ENCODE measurements at places on chromosomes 2 and 18.

DNA sequence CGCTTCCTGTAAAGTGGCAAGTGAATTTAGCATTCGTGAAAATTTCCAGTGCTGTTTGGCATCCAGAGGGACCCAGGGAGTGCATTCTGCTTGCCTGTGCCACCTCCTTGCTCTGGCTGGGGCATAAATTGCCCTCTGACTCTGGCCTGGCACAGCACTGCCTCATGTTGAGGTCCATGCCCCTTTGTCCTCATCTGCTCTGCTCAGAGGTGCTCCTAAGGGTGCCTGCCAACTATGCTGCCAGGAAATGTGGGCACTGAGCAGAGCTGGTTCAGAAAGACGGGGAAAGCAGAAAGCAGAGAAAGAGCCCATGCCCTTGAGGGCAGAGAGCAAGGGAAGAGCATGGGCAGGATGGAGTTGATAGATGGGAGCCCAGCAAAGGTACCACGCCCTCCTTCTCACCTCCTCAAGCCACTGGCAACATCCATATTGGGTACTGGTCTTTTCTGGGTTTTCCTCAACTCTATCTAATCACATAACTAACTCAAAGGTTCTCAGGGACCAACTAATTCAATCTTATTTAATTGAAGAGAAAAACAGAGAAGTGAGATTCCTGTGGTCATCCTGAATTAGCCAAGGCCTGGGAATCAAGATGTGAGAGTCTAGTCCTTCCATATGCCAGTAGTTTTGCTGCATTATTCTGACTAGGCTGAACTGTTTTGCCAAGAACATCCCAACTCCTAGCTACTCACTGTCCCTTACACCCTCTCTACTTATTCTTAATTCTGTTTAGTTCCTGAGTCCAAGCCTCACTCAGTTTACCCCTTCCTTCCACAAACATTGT lies 441.5 kb upstream of the TNP1 start:
- DNase-seq, result no peak

- no peak for DNase-seq
These were observed 56.8 kb downstream of the ASAP2 start for GRCh38 chr2:9263428-9263827.

- no peak for DNase-seq
These were observed 49.1 kb downstream of the CYP1B1 start for GRCh38 chr2:38026846-38027245.

DNA sequence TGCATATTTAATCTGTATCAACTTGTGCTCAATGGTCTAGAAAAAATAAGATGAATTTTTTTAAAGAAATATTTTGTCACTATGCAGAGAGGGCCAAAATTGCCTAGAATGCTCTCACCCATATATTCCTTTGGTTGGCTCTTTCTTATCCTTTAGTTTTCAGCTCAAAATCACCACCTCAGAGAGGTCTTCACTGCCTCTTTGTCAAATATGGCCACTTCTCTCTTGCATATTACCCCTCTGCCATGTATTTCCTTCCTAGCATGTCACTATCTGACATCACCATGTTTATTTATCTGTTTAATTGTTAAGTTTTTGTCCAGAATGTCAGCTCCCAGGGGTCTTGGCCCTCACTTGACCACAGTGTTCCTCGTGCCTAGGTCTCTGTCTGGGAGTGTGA lies 535.2 kb upstream of the CDH2 start:
- no peak for DNase-seq

DNA sequence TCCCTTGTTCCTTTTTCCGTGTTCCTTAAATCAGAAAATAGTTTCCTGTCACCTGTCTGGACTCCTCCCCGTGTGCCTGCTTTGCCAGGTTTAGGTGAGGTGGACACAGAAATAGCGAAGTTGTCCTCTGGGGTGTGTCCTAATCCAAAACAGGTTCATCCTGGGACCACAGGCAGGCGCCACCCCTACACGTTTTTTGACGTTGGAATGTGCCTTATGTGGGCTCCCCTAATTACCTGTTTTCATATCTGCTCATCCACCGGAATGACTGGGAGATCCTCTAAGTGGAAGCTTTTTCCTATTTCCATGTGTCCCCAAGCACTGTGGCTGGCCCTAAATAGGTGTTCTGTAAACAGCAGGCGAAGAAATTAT lies 49.0 kb upstream of the PAIP2B start:
- no peak for DNase-seq

GRCh38 chr2:199042660-199043379 lies 414.9 kb downstream of the SATB2 start:
- no peak for DNase-seq

- DNase-seq, result no peak
These were observed 1.7 kb upstream of the NDUFV2 start for GRCh38 chr18:9100796-9101195.

DNA sequence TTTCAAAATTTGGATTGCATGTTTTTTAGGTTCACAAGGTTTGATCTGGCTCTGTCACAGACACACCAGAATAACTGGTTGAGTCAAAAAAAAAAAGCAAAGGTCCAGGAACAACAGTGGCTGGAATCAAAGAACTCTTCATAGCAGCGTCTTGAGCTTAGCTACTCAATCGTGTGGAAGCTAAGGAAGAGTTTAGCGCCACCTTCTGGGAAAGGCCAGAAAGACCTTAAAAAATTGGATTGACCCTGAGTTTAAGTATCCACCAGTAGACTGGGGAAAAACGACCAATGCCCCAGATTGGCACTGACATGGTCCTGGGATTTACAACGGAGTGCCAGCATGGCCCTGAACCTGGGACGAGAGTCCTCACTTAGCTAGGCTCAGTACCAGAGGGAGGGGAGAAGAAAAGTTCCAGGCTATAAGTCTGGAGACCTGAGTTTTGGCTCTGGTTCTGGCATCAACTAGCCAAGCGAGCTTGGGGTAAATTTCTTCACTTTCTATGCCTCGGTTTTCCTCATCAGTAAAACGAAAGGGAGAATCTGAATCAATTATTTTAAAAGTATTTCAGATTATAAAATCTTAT lies 71.1 kb upstream of the TFCP2L1 start:
- DNase-seq, result no peak

GRCh38 chr18:55573386-55573785 lies 14.6 kb downstream of the TCF4 start:
- DNase-seq, result no peak

DNA sequence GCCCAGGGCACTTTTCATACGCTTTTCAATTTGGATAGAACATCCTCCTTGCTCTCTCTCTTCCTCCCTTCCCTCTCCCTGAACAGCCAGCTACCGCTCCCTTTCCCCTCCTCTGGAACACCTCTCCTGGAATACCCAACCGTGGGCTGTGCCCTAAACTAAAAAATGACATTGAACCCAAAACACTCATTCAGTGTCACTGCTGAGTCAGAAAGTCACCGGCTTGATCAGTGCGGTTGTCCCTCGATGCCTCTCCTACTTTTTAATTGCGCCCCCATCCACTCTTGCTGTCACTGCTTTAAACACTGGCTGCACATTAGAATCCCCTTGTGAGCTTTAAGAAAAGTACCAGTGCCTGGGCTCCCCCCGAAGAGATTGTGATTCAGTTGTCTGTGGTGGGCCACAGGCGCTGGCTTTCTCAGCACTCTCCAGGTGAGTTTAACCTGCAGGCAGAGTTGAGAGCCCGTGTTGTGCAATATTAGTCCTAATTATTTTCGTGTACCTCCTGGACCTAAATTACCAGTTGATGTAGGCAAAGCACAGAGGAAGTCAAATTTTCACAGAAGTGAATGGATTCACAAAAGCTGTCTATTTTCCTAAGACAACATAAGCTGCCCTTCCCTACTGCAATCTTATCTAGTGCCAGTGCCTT lies 302.0 kb downstream of the PRKCE start:
- DNase-seq, result no peak

GRCh38 chr2:55089726-55090125 lies 39.5 kb upstream of the RTN4 start:
- DNase-seq, result no peak

- no peak for DNase-seq
These were observed 194.2 kb upstream of the PKDCC start for GRCh38 chr2:41853427-41854191.

DNA sequence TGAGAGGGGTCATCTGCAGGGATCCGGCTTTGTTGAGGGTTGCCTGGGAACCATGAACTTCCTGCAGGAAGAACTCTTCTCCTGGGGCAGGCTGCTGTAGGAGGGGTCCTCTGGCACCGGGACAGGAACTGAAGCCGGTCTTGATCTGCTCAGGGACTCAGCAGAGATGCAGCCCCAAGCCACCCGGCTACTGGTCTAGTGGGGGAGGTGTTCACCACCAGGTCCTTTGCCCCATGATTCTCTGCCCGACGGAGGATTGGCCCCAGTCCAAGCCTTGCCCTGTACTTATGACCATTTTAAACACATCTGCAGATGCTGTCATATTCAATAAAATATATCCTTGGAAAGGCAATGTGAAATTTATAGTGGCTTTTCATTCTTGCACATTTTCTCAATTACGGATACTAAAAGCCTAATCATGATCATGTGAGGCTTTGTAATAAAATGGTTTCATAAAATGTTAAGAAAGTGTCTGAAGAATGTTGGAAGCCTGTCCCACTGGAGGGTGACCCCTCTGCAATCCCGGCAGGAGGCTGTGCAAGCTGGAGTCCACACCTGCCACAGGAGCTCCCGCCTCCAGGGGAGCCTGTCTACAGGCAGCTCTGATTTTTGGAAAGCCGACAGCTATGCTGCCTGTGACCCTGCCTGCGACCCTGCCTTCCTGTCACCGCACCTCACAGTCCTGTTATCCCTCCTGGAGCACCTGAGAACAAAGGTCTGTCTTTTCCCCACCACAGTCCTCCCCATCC lies 98.8 kb upstream of the TAF1B start:
- DNase-seq, result no peak

DNA sequence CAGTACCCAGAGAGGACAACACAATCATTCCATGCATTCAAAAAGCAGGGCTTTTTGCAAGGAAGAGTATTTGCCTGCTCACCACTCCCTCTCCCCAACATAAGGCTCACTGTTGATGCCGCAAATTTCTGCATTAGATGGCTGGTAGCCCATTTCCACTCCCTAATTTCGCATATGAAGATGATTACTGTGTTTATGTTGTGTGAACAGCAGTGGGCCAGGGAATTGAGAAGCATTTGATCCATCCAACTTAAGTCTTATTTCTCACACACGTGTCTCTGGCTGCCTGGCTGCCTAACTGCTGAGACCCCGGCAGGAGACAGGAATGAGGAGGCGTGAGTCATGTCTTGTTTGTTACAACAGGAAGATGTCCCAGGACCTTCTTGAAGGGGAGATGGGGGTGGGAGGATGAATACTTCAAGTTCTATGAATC lies 294.1 kb downstream of the ALK start:
- no peak for DNase-seq

DNA sequence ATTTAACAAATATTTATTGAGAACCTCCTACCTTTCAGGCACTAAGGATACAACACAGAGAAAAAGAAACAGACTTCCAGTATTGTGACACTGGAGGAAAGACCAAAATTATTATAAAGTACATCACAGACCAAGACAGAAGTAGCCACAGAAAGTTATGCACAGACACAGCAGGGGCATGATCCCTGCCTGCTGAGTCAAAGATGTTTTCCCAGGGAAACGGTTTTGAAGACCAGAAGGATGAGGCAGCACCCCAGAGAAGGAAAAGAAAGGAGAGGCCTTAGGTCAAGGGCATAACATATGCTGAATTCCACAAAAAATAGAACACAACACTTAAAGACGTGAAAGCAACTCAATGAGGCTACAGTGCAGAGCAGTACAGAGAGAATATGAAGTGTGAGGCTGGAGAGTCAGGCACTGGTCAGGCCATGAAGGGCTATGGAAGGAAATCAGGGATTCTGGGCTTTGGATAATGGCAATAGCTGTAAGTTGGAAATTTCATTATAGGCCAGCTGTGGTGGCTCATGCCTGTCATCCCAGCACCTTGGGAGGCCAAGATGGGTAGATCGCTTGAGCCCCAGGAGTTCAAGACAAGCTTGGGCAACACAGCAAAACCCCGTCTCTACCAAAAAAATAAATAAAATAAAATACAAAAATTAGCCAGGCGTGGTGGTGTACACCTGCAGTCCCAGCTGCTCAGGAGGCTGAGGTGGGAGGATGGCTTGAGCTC lies 8.2 kb downstream of the ADAM17 start:
- no peak for DNase-seq

- no peak for DNase-seq
These were observed 360.9 kb upstream of the SALL3 start for GRCh38 chr18:78618726-78619125.

DNA sequence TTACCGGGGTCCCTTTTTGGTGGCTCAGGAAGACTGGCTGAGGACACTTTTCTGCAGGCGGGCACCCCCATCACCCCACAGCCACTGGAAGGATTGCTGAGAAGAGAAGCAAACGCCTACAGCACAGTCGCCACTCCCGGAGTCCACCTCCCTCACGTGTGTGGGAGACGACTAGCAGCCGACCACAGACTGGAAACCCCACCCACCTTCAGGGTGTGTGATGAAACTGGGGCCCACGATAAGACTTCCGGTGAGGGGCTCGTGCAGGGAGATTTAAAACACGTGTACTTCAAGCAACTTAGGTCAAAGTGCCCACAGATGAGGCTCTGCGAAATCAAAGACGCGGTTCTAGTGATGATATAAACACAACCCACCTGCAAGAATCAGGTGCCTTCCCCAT lies 26.3 kb downstream of the MBP start:
- DNase-seq, result no peak

DNA sequence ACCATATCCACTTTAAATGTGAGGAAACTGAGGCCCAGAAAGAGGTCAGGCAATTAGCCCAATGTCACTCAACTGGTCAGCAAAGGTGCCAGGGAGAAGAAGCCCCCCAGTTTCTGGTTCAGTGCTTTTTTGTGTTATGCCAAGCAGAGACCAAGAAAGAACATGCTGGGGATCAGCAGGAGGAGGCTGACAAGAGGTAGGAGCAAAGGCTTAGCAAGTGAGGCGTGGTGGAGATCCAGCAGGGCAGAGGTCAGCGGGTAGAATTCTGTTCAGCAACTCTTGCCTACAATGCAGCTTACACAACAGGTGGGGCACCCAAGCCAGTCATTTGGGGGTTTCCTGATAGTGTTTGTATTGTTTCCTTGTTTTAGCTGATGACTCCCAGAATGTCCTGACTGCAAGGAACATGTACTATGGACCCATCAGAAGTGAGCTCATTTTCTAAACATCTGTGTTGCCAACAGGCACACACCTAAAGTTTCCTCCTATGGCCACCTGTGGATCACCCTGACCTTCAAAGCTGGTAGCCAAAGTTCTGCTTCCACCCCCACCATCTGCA lies 28.2 kb downstream of the LPIN2 start:
- no peak for DNase-seq

DNA sequence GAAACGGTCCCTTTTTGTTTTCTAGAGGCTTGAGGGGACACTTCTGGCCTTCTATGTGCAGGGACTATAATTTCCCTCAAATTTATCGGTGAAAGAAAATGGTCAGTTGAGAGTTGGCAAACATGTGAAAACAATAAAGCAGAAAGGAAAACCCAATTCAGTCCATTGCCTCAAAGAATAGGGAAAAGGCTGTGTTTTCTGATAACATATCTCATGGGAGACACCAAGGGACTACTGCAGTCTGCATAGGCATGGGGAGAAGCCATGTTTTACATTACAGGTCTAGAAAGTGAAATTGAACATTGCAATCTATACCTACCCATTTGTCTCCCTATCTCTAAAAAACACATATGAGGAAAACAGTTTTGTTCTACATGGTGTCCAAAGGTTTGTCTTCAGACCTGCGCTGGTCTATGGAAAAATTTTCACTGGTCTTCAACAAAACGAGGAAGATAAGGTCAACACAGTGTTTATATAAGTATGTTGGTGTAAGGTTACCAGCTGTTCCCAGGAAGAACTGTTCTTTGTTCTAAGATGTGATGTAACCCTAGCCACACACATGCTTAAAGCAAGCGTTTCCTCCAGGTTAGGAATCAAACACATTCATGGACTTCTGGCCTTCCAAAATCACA lies 179.7 kb downstream of the MREG start:
- no peak for DNase-seq

- DNase-seq, result no peak
These were observed 24.4 kb upstream of the ERMN start for GRCh38 chr2:157349949-157350515.

GRCh38 chr18:44601447-44601846 lies 79.2 kb upstream of the SETBP1 start:
- no peak for DNase-seq
